ENCODE measurements at places on chromosomes 5 and 9.
A peak's percentile ranks its signal among the peaks of the same experiment; 100 is the strongest.

DNA sequence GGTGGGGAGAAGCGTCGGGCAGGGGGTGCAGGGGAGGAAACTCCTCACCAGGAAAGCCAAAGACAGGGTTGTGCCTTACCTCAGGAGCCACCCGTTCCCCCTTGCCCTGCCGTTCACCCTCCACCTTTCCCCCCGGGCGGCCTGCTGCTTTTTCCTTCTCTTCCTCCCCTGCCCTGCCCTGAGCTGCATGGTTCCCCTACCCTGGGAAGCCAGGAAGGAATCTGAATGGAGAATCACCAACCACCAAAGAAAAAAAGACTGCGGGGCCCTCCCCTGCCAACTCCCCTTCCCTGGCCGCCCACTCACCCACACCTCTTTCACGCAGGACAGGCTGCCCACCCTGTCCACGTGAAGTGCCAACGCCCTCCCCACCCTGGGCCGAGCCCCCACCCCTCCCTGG, 820 bp upstream of the NFX1 start:
- no peak for DNase-seq

GRCh38 chr5:157109744-157110143, 900 bp upstream of the HAVCR2 start:
- DNase-seq: no peak

DNA sequence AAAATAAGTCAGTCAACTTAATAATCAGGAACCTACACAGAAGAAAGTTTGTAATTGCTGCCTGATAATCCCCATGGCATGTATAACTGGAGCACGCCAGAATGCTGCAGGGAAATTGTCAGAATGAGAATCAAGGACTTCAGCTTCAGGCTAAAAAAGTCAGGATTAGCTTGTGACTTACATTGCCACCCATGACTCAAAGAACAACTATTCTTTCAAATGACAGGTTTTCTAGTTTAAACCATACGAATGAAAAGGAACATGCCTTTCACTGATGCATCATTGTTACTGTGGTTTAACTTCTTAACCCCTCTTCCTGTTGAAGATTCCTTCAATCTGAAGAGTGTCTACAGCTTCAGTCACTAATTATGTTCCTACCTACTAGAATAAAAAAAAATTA, 112.4 kb downstream of the ISL1 start:
- peak; percentile 10 for DNase-seq

- DNase-seq: no peak
These were observed 123.2 kb downstream of the DCP2 start for GRCh38 chr5:113099822-113100221.

- DNase-seq: no peak
These were observed 27.7 kb downstream of the FST start for GRCh38 chr5:53508125-53508524.

DNA sequence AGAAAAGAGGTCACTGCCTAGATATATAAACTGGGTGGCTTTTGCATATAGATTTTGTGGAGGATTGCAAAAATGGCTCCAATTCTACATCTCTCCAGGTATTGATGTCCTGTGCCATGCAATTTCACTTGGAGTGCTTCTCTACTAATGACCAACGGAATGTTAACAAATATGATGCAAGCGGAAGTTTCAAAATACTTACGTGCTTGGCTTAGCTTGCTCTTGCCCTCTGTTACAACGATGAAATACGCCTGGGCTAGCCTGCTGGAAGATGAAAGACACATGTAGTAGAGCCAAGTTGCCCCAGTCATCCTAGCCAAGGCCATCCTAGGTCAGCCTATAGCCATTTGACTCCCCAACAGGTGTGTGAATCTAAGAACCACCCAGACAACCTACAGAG, 3.6 kb upstream of the POC5 start:
- DNase-seq: no peak

- DNase-seq: no peak
These were observed 15.3 kb upstream of the TMEM250 start for GRCh38 chr9:136133959-136134484.
